ENCODE measurements at places on chromosomes 7 and 10.
A peak's percentile ranks its signal among the peaks of the same experiment; 100 is the strongest.

DNA sequence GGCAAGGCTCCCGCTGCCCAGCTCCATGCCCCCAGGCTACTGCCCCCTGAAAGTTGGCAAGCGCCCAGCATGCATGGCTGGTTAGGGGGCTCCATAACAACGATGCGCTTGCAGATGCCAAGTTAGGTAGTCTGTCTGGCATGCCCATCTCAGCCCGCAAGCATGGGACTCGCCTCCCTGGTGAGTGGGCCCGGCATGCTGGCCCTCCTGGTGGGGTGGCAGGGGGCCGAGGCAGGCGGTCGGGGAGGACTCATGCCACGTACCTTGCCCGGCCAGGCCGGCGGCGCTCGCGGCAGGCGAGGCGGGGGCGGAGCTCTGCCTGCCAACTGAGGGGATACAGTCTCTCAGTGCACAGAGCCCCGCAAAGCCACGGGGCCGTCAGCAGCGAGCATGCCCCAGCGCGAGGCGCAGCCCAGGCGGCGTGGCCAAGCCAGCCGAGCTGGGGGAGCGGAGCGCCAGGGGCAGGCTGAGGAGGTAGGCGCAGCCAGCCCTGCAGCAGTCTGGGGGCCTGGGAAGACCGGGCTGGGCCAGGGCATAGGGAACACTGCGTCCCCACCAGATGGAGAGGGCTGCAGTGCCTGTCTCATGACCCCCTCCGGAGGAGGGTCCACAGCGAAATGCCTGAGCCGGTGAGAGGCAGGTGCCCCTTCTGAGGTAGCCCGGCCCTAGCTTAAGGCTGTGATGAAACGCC lies 28.0 kb upstream of the NDST2 start:
- DNase-seq: no peak

GRCh38 chr10:75104842-75105241 lies 6.6 kb upstream of the SAMD8 start:
- DNase-seq: no peak

DNA sequence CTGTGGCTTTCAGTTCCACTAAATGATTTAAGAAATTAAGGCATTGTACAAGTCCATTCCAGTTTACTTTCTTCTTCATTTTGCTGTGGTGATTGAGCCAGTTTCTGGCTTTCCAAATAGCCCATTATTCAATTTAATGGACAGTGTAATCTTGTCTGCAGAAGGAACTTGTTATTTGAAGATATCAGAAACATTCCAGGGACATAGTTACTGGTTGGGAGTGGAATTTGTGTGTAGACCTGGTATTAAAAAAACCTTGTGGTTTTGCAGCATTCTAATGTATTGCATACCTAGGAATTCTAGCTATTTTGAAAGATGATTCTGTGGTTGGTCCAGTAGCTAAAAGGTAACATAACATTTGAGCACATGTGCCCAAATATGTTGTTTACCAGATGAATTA lies 72.2 kb downstream of the MCU start:
- no peak for DNase-seq

DNA sequence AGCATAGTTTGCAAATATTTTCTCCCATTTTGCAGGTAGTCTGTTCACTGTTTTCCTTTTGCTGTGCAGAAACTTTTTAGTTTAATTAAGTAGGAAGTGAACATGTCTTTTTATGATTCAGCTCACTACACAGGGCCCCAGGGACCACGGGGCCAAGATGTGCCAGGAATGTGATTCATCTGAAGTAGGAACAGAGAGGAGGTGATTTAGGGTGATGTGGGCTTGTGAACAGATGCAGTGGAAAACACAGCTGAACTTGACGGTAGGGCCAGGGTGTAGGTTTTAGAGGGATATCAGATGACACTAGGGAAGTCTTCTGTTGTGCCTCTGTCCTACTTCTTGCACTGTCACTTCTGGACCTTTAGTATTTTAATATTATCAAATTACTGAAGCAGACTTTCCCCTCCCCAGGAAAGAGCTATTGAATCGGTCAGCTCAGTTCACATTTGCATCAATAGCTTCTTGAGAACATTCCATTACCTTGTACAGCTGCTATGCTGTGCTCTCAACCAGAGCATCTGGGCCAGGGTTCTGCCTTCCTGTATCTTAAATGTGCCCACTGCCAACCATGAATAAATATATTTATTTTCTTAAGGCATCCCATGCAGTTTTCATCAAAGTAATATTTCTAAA lies 96.9 kb downstream of the OSBPL3 start:
- DNase-seq: no peak

DNA sequence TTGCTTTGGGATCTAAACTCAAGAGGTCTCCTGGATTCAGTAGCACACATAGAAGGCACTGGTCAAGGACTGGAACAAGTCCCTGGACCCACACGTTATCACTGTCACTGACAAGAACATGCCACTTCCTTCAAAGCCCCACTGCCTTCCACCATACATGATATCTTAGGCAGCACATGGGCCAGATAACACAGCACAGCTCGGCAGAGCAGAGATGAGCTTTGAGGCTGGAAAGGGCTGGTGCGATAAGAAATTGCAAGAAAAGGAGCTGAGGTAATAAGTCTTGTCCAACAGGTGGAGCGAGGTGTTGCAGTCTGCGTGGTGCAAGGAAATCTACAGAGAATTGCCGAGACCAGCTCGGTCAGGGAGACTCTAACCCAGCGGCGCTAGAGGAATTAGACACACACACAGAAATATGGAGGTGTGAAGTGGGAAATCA lies 139.8 kb upstream of the CDK13 start:
- peak; percentile 13 for DNase-seq

DNA sequence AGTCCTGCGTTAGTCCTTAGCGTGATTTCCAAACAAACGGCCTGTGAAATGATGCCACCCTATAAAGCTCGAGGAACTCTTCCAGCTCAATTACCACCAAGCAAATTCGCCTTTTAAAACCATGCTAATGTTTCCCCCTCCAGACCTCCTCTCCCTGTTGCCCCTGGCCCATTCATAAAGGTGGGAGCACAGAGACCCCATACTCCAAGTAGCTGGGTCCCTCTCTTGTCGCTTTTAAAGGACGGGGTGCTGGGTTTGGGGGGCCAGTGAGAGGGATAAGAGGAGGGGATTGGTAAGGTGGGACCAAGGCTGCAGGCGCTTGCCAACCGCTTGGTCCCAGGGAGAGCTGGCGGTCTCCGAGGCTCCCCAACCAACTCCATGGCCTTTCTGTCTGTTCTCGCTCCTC lies 1.2 kb downstream of the HMX2 start:
- DNase-seq: no peak

DNA sequence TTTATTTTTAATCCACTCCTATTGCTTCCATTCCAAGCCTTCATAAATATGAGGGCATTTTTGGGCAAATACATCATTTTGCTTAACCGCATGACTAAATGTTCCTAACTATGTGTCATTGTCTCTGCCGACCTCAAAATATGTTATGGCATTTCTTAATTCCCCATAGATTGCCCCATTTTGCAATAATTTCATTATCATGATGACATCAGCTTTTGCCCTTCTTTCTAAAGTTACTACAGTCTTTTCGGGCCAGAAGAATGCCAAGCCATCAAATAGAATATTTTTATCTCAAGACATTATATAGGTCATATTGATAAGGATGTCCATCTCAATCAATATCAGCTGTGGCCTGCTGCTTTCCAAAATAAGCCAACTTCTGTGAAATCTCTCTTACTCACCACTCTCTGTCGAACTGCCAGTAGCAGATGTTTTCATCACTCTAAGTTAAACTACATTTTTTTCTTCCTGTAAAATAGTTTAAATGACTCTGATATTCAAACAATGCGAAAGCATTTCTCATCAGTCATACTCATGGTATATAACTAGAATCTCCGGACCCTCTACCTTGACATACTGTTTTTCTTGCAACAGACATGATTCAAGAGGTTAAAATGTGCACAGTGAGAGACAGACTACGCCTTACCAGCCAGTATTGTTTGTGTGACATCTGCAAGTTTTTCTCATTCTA lies 1254.6 kb upstream of the CELF2 start:
- no peak for DNase-seq

GRCh38 chr10:124715439-124715838 lies 28.7 kb downstream of the FAM53B start:
- no peak for DNase-seq

DNA sequence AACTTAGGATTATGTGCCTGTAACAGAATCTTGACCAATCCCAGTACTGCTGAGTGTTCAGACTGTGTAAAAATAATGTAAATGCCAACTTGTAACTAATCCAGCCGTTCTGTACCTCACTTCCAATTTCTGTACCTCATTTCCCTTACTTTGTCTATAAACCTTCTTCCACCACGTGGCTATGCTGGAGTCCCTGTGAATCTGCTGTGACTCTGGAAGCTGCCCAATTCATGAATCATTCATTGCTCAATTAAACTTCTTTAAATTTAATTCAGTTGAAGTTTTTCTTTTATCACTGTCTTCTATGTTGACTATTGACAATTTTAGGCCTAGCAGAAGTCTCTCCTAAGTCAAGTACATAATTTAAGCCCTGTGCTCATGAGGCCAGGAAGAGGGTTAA lies 215.3 kb upstream of the RHOBTB1 start:
- DNase-seq: no peak

- DNase-seq: no peak
These were observed 822 bp downstream of the ZC3HAV1L start for GRCh38 chr7:139034855-139035585.

DNA sequence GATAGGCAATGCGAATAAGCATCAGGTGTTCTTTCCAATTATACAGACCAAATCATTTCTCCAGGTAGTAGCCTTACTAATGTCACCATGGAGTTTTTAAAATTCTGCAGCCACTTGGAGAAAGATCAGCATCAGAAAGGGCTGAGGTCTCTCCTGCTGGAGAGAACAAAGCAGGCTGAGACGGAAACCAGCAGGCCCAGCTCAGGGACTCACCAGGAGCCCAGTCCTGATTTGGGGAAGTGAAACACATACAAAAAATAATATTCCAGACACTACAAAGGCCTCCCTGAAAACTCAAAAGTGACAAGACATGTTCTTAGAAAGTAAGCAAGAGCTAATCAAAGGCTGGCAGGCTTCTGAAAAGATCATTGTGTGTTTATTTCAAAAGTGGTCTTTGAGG lies 207.1 kb upstream of the GHITM start:
- no peak for DNase-seq

GRCh38 chr7:105213611-105214010 lies 175.1 kb downstream of the SRPK2 start:
- no peak for DNase-seq

GRCh38 chr10:69242040-69242851 lies 22.1 kb downstream of the HKDC1 start:
- DNase-seq: peak; percentile 76

DNA sequence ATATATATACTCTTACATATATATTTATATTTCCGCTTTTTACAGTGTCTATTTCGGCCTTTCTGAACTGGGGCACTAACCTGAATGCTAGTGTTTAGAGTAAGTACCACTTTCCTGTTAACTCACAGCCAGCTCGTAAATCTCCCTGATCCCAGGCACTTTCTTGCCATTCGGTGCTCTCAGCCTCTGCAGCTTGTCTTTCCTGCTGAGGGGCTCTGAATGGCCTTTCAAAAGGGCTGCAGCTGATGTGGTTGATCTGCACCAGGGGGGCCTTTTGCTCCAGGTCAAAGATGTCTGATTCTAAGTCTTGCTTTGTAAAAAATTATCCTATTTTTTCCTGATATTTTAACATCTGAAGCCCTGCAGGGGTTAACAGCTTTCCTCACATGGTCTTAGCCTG lies 25.5 kb upstream of the HPS1 start:
- DNase-seq: no peak

DNA sequence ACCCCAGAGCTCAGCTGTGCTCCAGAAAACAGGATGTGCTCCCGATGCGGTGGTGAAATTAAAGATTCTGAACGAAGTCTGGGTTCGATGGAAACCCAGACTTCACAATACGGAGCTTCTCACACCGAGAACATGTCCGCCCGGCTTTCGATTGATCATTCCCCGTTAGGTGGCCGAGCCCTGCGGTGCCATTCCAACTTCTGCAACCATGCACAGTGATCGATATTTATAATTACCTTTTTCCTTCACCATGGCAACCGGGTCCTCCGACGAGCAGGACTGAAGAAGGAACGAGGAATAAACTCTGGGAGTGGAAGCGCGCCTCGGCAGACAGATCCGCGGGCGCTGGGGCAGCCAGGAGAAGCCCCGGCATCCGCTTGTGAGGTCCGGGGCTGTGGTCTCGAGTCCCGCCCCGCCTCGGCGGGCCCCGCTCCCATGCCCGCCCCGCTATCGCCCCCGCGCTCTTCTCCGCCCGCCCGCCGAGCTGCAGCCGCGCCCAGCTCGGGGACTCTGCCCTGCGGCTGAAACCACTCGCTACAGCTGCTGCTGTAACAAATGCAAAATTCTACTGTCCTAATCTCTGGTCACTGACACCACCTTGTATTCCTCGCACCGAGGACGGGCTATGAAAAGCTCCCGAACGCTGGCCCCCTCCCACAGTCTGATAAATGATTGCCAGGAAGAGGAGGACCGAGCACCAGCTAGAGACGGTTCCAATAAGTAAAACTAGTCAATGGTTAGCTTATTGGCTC lies 26.2 kb downstream of the ABLIM1 start:
- peak; percentile 24 for DNase-seq

- DNase-seq: no peak
These were observed 1.6 kb downstream of the LMOD2 start for GRCh38 chr7:123657304-123657685.

- no peak for DNase-seq
These were observed 595.2 kb downstream of the SDK1 start for GRCh38 chr7:3896169-3896765.

GRCh38 chr7:74058486-74058885 lies 25.1 kb upstream of the LIMK1 start:
- no peak for DNase-seq

DNA sequence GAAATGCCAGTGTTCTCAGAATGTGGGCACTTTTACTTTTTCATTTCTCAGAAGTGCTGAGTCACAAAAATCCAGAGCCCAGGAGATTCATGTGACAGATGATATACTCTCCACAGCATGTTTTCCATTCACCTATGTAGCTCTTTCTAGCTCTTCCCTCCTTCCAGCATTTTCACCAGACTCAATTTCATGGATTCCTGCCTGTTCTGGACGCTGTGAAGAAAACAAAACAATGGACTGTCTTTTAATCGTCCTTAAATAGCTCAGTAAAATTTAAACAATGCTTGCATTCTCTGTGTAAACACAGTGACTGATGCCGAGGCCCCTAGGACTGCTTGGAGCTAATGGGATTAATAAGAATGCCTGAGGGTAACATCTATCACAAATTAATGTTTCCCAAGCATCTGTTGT lies 25.5 kb downstream of the ZNF713 start:
- no peak for DNase-seq

DNA sequence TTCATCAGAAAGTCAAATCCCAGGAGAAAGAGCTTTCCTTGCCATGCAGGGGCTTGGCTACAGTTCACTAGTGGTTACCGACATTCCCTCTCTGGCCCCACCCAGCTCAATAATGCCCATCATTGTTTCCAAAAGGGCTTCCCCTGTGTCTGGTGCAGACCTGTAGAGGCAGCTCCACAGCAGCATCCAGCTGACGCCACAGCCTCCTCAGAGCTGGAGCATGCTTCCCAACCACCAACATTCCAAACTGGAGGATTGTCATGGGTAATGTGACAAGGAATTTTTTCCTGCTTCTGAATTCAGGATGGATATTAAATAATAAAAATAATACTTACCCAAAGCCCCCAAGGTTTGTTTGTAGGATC lies 77.4 kb downstream of the ZNF365 start:
- no peak for DNase-seq

Measured in hematopoietic multipotent progenitor cell treated with erythropoietin and hydrocortisone succinate and interleukin-3 and kit ligand, for 17 days (in vitro differentiated cells).